ENCODE measurements at places on chromosomes 5 and 9.

- DNase-seq = no peak
Observed at GRCh38 chr5:34717426-34718327, 61.5 kb downstream of the RAI14 start.

GRCh38 chr9:38243993-38244392 is 148.5 kb upstream of the ALDH1B1 start:
- no peak for DNase-seq

GRCh38 chr9:2465921-2466460 is 155.6 kb upstream of the VLDLR start:
- DNase-seq = no peak

DNA sequence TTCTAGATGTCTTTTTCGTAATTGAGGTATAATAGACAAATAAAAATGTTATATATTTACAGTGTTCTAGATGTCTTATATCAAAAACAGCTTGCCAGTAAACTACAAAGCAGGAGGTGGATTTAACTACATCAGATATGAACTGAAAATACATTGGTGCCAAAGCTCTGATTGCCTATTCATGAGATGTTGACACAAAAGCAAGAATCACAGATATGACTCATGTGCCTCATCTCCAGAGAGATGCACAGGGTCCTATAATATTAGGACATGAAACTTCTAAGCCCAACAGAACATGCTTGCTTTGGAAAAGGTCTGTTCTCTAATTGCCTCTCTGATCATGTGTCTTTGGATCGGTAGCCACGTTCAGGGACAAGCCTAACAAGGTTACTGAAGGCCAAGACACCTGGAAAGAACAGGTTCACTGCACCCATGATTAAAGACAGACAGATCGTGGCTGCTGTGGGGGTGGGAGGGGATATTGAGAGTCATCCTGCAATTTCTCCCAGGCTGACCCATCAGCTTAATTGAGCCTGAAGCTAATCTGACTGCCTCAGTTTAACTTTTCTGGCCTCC is 16.8 kb downstream of the ABCA1 start:
- no peak for DNase-seq

GRCh38 chr5:82817897-82818676 is 259.1 kb downstream of the TMEM167A start:
- no peak for DNase-seq

- DNase-seq = no peak
Observed at GRCh38 chr5:74651710-74652109, 11.2 kb upstream of the ENC1 start.

DNA sequence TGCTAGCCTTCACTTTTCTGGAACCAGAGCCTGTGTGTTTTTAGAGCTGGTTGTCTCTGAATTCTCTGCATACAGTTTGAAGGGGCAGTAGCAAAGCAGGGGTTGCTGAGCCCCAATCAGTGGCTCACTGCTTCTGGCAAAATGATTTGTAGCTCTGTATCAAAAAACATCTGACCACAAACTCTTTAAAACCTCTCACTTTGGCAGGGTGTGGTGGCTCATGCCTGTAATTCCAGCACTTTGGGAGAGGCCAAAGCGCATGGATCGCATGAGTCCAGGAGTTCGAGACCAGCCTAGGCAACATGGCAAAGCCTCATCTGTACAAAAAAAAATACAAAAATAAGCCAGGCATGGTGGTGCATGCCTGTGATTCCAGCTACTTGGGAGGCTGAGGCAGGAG is 28.3 kb upstream of the APC start:
- DNase-seq = no peak

DNA sequence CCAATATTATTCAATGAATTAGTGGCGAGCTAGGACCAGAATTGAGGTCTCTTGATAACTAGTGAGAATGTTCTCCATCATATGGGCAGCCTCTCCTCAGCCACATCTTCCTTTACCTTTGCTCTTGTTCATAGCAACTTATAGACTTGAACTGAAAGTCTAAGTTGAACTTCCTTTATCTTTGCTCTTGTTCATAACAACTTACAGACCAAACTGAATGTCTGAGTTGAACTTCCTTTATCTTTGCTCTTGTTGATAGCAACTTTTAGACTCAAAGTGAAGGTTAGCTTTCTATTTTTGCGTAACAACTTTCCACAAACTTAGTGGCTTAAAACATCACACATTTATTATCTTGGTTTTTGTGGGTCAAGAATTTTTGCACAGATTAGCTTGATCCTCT is 146.4 kb upstream of the C9orf72 start:
- no peak for DNase-seq

- no peak for DNase-seq
Observed at GRCh38 chr5:143138839-143139238, 264.6 kb downstream of the NR3C1 start.

DNA sequence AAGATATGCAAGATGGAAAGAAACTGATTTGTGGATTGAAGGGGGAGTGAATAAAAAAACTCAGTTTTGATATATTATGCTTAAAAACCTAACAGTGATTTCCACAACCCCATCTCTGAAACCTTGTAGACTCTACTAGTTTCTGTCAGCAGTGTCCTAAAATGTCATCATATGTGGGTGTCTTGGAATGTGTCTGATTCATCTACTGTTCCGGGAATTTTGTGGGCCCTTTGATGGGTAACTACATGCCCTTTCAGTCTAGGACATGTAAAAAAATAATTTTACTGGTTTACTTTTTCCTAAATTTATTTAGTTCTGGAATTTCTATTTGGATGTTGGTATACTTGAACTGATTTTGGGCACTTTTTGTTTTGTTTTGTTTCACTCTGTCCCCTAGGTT is 118.9 kb upstream of the NMUR2 start:
- no peak for DNase-seq

DNA sequence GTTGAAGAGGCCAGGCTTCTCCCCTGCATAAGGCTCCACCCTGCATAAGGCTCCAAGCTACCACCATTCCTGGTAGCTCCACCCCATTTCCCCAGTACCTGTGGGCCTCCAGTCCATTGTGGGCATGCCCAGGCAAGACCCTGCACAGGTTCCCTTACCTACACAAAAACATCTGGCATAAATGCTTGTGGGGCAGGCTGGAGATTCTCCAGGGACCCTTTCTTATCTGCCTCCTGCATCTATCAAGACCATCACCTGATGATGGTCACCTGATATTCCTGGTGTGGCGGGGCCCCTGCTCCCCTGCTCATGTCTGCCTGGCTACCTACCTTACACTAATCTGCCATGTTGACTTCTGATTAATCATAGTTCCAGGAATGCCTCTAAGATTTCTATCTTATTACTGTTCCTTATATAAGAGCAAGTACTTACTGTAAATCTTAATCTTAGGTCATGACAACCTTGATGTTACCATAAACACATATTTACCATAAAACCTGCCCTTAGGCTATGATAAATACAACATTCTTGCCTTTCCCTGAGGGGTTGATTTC is 41.0 kb downstream of the FGD3 start:
- no peak for DNase-seq

- DNase-seq = no peak
Observed at GRCh38 chr5:156053056-156053455, 273.9 kb upstream of the SGCD start.

- no peak for DNase-seq
Observed at GRCh38 chr9:20028192-20028848, 239.5 kb upstream of the SLC24A2 start.

- DNase-seq = no peak
Observed at GRCh38 chr5:123000731-123001130, 35.8 kb downstream of the PPIC start.

DNA sequence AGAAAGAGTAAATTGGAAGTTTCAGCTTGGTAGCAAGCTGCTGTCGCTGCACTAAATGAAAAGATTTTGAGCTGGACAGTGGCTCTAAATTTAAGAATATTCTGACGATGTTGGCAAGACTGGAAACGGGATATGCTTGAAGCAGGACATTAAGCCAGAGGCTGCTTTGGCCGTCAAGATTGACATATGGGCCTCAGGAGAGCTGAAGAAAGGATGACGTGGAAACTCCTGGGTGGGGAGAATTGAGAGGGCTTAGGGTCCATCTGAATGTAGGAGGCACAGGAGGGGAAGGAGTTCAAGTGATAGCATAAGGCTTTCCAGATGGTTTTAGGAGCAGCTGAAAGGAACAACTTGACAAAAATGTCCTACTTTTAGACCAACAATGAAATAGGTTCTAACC is 108.9 kb downstream of the PAPPA start:
- DNase-seq = no peak

DNA sequence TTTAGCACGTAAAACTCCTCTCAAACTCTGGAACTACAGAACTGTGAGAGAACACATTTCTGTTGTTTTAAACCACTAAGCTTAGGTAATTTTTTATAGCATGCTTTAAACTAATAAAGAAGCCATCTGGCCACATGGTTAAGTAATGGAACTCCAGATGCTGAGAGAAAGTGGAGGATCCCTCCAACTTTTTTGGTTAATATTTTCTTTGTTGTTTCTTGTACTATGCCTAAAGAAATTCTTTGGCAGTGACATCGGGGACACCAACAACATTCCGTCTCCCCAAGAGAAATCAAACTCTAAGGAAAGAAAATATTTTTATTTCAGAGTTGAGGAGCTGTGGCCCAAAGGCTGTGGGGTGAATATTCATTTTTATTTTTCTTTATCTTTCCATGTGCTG is 734.8 kb upstream of the CDH9 start:
- no peak for DNase-seq

DNA sequence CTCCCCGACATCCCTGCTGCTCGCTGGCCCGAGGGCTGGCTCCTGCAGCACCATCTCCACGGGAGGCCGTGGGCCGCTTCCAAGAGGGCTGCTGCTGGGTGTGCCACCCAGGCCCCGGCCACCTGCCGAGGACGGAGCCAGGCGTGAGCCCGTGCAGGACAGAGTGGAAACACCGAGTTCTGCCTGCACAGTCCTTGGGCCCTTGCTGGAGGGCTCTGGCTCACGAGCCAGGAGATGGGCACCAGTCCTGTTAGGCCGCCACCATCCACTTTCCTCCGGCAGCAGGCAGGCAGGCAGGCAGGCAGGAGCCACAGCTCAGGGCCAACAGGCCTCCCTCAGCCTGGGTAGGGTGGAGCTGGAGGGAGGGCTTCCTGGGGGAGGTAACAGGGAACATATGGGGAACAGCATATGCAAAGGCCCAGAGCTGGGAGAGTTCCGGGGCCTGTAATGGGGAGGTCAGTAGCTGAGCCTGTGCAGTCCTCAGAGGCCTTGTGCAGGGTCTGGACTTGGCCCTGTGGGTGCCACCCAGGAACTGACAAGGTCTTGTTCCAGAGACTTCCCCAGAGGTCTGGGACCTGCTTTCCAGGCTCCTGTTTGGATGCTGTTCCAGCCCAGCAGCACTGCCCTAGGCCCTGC is 31.9 kb downstream of the RXRA start:
- DNase-seq = no peak

DNA sequence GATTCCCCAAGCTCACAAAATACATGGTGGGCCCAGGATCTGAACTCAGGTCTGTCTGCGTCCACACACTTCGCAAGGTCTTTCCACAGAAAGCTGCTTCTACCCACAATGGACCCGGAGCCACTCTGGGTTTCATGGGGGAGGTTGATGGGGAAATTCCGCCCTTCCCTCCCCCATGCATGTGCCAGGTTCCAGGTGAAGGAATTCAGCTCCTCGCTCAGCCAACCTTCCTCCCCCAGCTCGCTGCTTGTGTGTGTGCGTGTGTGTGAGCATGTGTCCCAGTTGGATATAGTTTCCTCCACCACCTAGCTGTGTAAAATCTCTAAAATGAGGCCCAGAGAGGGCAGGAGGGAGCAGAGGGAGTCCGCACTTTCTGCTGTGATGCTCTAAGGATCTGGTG is 1.0 kb downstream of the PTGS1 start:
- DNase-seq = no peak

DNA sequence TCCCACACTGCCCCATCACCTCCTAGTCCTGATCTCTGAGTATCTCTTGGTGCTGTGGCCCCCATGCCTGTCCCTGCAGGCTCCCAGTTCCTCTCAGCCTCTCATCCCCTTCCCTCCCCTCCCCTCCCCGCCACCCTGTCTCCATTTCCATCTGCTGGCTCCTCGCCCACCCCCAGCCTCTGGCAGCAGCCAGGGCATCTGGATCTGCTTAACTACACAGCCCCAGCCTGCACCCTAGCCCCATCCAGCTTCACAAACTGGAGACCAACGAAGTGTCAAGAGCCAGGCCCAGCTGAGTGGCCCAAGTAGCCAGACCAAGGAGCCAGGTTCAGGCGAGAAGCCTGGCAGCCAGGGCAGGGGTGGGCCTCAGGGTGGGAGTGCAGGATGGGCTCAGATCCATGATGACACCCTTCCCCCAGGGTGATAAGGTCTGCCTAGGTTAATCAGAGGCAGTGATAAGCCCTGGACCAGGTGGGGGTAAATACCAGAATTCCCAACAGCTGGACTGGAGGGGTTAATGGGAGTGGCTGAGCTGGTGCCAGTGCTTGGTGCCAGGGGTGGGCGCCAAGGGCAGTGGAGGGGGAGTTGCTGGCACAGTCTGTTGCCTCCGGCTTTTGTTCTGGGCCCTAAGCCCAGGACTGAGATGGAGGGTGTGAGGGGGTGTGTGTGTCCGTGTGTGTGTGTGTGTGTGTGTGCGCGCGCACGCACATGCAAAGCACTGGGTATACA is 2.5 kb downstream of the IL11RA start:
- DNase-seq = no peak

DNA sequence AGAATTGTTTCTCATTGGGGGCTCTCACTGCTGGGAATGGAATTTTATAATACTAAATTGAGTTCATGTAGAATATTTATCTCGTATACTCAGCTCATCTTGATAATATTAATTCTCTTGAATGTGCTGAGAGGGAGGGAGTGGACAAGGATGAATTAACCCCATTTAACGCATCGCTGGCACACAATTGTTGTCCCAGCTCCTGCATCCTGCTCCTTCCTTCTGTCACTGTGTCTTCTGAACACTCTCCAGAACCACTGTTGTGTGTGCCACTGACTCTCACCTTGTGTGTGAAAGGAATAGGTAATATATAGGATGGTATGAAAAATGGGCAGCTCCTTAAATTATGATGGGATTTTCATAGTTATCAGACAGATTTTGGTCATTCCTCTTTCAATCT is 267.3 kb downstream of the MTRR start:
- no peak for DNase-seq

DNA sequence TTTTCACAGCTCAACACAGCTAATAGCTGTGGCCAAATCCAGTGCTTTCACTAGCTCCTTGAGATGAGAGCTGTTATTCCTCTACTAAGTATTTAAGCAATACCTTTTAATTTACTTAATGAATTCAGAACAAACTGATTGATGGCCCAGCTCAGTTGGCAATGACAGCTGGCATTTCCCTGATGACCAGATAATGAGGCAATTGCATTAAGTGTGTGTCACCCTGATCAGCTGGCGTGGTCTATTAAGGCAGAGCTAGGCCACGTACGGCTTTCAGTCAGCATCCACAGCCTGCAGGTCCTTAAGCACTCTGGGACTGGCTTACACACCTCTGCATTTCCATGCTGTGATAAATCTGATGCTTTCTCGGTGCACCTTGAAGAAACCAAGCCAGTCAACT is 34.4 kb downstream of the TTLL11 start:
- DNase-seq = no peak

GRCh38 chr9:18928711-18929110 is 104.3 kb downstream of the SAXO1 start:
- DNase-seq = no peak

Data from stimulated activated CD8-positive, alpha-beta memory T cell treated with anti-CD3 and anti-CD28 coated beads, Interleukin-12 subunit alpha, Interleukin-12 subunit beta, amount 100 ng/mL, for 4 hours (primary cell).